ENCODE measurements at places on chromosomes 4 and X. TPM values are rescaled to one million over a fixed set of nuclear protein-coding genes. Genes with fewer than 3 reads are reported as not detected.

- DNase-seq, result no peak
These were observed 30.3 kb downstream of the SEPSECS start for GRCh38 chr4:25129917-25130316.

The ADRA2C gene
- 4.9 TPM for total RNA-seq

The EMCN gene
- total RNA-seq, result 0.37 TPM

DNA sequence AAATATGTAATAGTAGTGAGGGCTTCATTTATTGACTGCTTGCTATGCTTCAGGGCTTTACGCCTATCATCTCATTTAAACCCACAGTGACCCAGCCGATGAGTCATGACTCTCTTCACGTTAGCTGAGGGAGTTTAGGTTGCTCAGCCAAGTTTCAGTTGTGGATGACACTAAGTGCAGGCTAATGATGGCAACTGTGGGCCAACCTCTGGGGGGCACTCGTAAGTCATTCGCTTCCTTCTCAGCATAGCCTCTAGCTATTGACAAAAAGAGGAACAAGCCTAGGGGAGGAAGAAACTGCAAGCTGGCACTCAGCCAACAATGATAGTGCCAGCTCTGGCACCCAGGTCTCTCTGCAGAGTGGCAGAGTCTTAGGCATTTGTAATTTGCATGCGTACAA, 325.0 kb downstream of the ARHGAP10 start:
- DNase-seq, result no peak

The CT45A5 gene
- total RNA-seq, result not detected

Data from hepatocyte (in vitro differentiated cells).